ENCODE measurements at places on chromosomes 3 and 15. TPM values are rescaled to one million over a fixed set of nuclear protein-coding genes. Genes with fewer than 3 reads are reported as not detected.

Gene DPPA2
- total RNA-seq, result not detected

Gene SLC33A1
- total RNA-seq, result 16.2 TPM

Gene PRRT3
- total RNA-seq, result 1.2 TPM

Gene ITIH1
- total RNA-seq, result not detected

Gene IL16
- 0.29 TPM for total RNA-seq

Gene SERPINI1
- total RNA-seq, result 2.4 TPM

Gene SAMD7
- total RNA-seq, result not detected

Gene P2RY13
- total RNA-seq, result not detected

Gene STOML1
- total RNA-seq, result 10.0 TPM

Gene BMF
- total RNA-seq, result 2.4 TPM

Gene KBTBD13
- total RNA-seq, result not detected

Gene NR1D2
- total RNA-seq, result 18.5 TPM

Gene GOLGA6A
- 0.32 TPM for total RNA-seq

Gene SSUH2
- 1.2 TPM for total RNA-seq

Gene CNTN4
- not detected for total RNA-seq

Gene IL20RB
- total RNA-seq, result 0.99 TPM

Gene MRAS
- 11.0 TPM for total RNA-seq

Gene ERC2
- total RNA-seq, result not detected

Gene AP2M1
- 277 TPM for total RNA-seq

Gene IL17RB
- 0.88 TPM for total RNA-seq

Gene EIF4A2
- 131 TPM for total RNA-seq

Gene C3orf22
- not detected for total RNA-seq

Gene C2CD4A
- 0.14 TPM for total RNA-seq

Gene FBXO40
- total RNA-seq, result not detected

Gene SOX14
- total RNA-seq, result not detected

Gene P2RY1
- 0.54 TPM for total RNA-seq

Gene ADGRG7
- not detected for total RNA-seq

Gene CCR1
- total RNA-seq, result not detected

Gene DAZL
- total RNA-seq, result not detected

Gene RTP1
- total RNA-seq, result not detected

Gene TMIE
- total RNA-seq, result 0.19 TPM

Gene ACOX2
- 6.0 TPM for total RNA-seq

Gene RHOV
- 3.7 TPM for total RNA-seq

Gene RASL12
- total RNA-seq, result 0.17 TPM

Gene SPATA12
- total RNA-seq, result 0.32 TPM

Gene PLCB2
- 0.87 TPM for total RNA-seq

Gene CMTM7
- total RNA-seq, result 35.8 TPM

Gene AMT
- total RNA-seq, result 0.36 TPM

Gene GOLGA6L10
- 0.35 TPM for total RNA-seq

Gene CKMT1A
- 2.8 TPM for total RNA-seq

Gene CD276
- 61.9 TPM for total RNA-seq

Gene GHSR
- not detected for total RNA-seq

Gene LRRIQ4
- not detected for total RNA-seq

Gene ADAMTSL3
- total RNA-seq, result 0.56 TPM

Gene TMC3
- not detected for total RNA-seq

Gene SAMMSON
- total RNA-seq, result not detected

Gene MST1
- 1.5 TPM for total RNA-seq

Gene CTXND1
- not detected for total RNA-seq

Gene GNAT1
- total RNA-seq, result 0.48 TPM

Gene ARPP21
- total RNA-seq, result 0.02 TPM

Gene ITGA11
- total RNA-seq, result 2.8 TPM

Gene ABTB1
- 9.6 TPM for total RNA-seq

Gene CLDN1
- 18.2 TPM for total RNA-seq

Gene SH2D7
- not detected for total RNA-seq

Gene XIRP1
- 0.25 TPM for total RNA-seq
